Stimulated activated CD4-positive, alpha-beta T cell treated with anti-CD3 and anti-CD28 coated beads, Interleukin-4, amount 100 ng/mL, for 24 hours (primary cell): ENCODE measurements at places on chromosomes 16 and 17.

- no peak for DNase-seq
Measured at GRCh38 chr16:10878644-10879501, 1.9 kb downstream of the CIITA start.

DNA sequence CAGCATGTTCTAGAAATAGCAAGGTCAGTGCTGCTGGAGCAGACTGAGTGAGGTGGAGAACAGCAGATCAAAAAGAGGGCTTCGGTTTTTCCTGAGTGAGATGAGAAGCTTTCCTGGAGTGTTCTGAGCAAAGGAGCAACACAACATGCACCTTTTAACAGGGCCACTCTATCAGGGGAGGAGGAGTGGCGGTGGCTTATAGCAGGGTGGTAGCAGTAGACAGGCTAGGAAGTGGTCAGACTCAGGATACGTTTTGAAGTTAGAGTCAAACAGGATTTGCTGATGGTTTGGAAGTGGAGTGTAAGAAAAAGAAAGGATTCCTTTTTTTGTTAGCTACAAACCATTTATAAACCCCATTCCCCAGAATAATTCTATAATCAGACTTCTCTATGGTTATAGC is 12.5 kb downstream of the POLG2 start:
- DNase-seq, result no peak

GRCh38 chr17:50668838-50669581 is 34.3 kb downstream of the ABCC3 start:
- no peak for DNase-seq

DNA sequence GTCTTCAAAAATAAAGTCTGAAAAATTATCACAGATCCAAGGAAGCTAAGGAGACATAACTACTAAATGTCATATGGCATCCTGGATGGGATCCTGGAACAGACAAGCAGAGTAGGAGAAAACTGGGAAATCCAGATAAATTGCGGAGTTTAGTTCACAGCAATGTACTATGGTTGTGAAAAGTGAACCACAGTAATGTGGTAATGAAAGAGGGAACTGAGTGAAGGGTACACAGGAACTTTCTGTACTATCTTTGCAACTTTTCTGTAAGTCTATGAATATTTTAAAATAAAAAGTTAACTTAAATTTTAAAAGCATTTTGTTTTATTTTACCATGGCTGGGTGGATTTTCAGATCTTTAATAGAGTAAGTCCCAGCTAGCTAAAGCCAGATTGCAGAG is 16.3 kb downstream of the SLFN12L start:
- no peak for DNase-seq

DNA sequence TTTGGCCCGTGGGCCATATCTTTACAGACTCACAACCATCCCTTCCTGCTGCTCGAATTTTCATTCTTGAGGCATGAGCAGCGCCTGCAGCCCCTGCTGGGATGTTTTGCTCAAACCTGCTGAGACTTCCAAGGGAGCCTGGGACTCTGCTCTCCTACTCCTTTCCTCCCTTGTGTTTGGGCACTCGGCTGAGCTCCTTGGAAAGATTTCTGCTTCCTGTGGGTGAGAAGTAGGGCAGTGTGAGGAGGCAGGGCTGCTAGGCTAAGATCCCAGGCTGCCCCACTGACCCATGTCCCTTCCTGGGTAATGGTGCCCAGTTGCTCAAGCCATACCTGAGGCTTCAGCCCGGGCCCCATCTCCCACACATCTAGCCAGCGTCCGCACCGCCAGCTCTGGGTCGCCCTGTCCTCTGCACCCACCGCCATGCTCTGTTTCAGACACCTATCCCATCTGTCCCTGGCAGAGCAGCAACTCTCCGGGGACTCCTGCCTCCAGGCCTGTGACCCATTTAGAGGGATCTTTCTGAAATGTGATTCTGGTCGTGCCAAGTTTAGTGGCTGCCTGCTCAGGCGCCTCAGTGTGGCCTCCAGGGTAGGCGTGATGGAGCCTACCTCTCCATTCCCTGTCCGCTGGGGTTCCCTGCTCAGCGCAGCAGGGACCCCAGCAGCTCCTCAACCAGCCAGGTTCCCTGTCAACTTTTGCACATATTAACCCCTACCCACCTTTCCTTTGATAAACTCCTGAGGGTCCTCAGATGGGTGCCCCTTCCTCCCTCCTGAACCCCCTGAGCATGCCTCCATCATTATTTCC is 190.1 kb downstream of the CCDC182 start:
- DNase-seq, result no peak

DNA sequence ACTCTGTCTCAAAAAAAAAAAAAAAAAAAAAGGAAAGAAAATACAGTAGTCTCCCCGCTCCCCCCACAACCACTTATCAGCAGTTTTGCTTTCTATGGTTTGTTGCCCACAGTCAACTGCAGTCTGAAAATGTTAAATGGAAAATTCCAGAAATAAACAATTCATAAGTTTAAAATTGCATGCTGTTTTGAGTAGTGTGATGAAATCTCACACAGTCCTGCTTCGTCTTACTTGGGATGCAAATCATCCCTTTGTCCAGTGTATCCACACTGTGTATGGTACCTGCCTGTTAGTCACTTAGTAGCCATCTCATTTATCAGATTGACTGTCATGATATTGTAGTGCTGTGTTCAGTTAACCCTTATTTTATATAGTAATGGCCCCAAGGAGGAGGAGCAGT is 41.5 kb downstream of the NF1 start:
- DNase-seq, result no peak

DNA sequence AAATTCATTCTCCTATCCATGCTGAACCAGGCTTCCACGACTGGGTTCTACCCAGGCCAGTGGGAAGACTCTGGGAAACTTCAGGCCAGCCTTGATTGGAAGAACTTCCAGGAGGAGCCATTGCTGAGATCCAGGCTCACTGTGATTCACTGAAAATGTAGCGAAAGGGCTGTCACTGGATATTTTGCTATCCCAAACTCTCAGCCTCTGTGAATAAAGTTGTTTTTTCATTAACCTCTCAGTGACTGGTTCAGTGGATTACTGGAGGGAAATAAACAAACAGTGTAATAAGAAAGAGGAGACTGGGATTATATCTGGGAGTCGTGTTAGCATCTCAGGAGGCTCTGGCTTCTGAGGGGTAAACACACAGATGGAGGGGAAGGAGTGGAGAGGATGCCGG is 3.1 kb downstream of the FOXL1 start:
- no peak for DNase-seq

- DNase-seq, result peak; percentile 68
Measured at GRCh38 chr16:88685156-88686061, 898 bp downstream of the SNAI3 start.

DNA sequence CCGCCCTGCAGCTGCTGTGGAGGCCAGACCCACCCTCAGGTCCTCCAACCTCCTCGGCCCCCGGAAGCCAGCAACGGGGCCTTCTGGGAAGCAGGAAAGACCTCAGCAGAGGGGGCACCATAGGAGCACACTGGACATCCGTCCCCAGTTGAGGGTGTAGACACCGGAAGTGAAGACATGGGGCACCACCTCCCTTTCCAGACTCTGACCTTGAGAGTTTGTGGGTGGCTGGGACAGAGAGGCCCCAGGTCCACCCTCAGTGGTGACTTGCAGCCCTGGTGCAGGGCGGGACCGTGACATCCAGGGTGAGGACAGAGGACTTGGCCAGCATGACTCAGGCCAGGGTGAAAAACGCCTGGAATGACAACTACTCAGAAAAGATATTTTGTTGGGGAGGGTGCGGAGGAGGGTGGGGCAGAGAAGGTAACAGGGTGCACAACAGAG is 19.9 kb downstream of the CEP295NL start:
- no peak for DNase-seq

GRCh38 chr17:74759243-74759801 is 10.9 kb downstream of the NHERF1 start:
- DNase-seq, result no peak

DNA sequence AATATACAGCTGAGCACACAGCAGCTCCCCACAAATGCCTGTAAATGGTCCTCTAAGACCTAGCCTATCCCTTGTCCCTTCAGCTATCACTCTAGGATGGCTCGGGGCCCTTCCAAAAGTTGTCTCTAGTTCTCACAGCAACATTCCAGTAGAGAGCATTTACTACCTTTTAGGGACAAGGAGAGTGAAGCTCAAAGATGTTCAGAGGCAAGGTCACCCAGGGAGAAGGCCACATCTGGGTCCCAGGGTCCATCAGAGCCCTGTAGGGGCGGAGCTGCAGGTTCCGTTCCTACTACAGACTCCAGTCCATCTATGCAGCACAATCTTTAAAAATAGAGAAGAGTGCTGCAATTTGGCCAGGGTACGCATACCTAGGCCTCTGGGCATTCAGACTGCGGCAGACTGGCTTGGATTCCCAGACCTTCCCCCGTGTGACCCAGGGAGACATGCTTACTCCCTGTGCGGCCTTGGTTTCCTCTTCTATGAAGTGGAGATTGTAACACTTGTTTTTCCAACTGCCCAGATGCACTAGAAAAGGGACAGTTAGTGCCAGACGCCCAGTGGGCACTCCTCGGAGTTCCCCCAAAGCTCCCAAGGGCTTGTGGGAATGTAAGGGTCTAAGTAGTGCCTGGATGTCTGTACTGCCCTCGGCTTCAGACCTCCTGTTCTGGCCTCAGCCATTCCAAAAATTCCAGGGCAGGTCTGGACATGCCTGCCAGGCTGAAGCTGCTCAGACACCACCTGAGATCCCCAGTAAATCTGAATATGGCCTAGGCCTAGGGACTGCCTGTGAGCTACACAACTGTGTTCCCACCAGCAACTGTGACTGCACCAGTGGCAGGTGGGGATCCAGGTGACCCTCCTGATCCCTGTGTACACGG is 2.5 kb downstream of the SLC12A4 start:
- no peak for DNase-seq

- DNase-seq, result no peak
Measured at GRCh38 chr16:81678326-81679095, 100.6 kb upstream of the PLCG2 start.

- DNase-seq, result no peak
Measured at GRCh38 chr16:743794-744500, 3.1 kb upstream of the CIAO3 start.

GRCh38 chr17:72270273-72270924 is 149.6 kb downstream of the SOX9 start:
- DNase-seq, result no peak

GRCh38 chr17:57600074-57600473 is 145.0 kb downstream of the CCDC182 start:
- peak; percentile 30 for DNase-seq

DNA sequence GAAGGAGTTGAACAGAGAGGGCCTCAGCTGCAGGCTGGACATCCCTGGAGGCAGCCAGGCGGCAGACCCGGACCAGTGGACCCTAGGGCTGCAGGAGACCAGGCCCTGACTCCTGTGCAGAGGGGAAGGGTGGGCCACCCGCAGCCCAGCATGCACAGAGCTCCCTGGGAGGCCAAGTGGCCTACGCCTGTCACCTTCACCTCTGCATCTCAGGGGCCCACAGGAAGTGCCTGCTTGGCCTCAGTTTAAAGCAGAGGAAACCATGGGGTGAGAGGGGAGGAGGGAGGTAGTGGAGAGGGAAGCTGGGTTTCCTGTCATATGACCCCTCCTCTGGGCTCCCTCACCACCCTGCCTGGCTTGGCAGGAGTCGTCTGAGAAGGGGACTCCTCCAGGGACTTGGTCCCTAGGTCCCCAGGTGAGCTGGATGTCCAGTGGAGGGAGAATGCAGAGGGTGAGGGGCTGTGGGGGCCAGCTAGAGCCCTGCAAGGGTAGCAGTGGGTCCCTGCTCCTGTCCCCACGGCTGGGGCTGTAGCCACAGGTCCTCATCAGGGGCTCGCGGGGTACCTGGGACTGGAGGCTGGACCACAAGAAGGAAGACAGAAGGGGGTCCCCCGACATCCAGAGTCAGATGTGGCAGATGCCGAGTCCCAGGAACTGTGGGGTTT is at the start of gene TMC8:
Gene TMC8, plus strand, starts transcription at position 335 of the 665 bp plus-strand sequence. CDS start 818 bp downstream, outside the sequence.
- DNase-seq, result peak; percentile 70
